Endodermal cell (in vitro differentiated cells): ENCODE measurements at places on chromosomes 5 and 9. TPM values are rescaled to one million over a fixed set of nuclear protein-coding genes. Genes with fewer than 3 reads are reported as not detected.

DNA sequence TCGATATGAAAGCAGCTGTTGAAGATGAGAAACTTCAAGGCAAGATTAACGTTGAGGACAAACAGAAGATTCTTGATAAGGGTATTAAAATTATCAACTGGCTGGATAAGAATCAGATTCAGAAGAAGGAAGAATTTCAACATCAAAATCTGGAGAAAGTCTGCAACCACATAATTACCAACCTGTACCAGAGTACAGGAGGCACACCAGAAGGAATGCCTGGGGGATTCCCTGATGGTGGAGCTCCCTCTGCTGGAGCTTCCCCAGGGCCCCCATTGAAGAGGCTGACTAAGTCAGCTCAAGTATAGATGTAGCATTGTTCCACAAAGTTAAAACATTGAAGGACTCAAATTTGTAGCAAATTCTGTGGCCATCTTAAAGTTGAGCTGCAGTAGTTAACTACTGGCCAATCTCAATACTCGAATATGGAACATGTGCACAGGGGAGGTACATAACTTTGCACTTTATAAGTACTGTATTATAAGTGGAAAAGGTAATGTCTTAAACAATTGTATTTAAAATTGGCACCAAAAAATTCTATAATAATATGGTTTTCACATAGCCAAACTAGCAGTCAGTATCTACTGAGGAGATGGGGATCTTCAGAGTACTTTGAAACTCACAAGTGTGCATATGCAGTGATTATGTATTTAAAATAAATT is 237.5 kb downstream of the CHSY3 start:
- H3K27me3 ChIP-seq = no peaks in the 10 kb centered on the region
- DNase-seq = peak; percentile 85
- no peaks in the 10 kb centered on the region for H3K4me1 ChIP-seq
- H3K4me3 ChIP-seq = no peak overlapping the region

SLC6A19 gene
- total RNA-seq = 0.09 TPM in 1 of 3 replicates, not detected in the others

TAL2 gene
- total RNA-seq = 4.1 and 5.0 TPM in 2 replicates

- H3K4me3 ChIP-seq = peak within 1 kb of the TSS; percentile 97
- H3K27ac ChIP-seq = peak within 1 kb of the TSS; percentile 90
- H3K4me1 ChIP-seq = no peaks in the 10 kb centered on the region
Observed at GRCh38 chr9:112332977-112333638, at the start of gene PTBP3. Gene PTBP3, minus strand, starts transcription at chr9:112333619. Its CDS starts 35,754 bp downstream, at chr9:112297865.

DNA sequence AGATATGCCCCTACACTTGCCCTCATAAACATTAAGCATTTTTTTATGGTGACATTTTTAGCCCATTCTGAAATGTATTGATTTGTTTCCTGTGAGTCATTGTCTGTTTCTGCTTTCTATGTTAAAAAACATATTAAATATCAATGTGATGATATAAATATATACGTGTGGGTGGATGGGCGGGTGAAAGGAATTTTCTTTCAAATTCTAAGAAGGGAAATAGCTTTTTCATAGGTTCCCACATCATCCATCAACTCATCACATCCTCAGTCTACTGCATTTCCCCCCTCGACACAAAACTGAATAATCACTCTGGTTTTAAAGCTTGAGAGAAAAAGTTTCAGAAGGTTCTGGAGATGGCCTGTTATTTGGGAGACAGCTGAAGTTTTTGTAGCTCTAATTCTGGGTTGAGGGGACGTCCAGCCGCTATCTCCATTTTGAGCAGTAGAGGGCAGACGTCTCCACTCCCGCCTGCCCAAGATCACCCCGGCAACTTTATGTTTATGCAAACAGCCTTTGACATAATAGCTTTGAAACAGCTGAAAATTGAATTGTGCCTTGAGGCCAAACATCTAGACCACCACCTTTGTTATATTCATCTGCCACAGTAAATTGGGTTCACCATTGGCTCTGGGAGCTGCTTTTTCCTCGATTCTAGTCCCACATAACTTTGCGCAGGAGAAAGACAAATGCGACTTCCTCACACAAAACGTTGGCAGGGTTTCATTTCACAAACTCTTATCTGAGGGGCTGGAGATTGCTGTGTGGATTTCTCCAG is 216.2 kb upstream of the CLINT1 start:
- peak; percentile 88 for DNase-seq
- H3K27me3 ChIP-seq = no peaks in the 10 kb centered on the region
- H3K36me3 ChIP-seq = no peaks in the 10 kb centered on the region
- peak overlapping the region; percentile 65 for H3K27ac ChIP-seq

RGS7BP gene
- 1.5 and 1.6 TPM in 2 replicates for total RNA-seq

DNA sequence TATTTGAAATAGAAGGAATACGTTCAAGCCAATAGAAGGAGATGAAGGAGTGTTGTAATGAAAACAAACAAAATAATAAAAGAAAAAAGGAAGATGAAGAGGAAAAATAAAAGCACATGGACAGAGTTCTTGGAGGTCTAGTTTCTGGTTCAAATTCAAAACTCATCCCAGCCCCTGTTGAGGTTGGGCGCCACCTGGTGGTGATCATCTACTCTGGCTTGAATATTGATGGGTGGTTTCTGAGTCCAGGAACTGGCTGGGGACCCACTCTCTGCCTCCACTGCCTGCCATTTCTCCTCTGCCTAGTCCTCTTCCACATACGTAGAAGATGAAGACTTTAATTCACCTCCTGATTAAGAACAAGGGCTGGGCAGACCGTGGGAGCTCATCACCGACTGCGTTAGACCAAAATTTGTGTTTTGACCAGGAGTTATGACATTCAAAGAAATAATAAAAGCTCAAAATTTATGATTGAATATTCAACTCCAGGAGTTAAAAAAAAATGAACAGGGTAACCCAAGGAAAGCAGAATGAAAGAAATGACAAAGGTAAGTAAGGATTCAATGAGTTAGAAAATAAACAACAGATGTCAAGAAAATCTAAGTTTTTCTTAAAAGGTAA is 99.0 kb upstream of the SLC1A3 start:
- H3K4me1 ChIP-seq = no peaks in the 10 kb centered on the region
- H3K36me3 ChIP-seq = no peaks in the 10 kb centered on the region

RAB3C gene
- 4.7 and 5.8 TPM in 2 replicates for total RNA-seq

RLN2 gene
- total RNA-seq = 4.2 to 7.9 TPM (median 6.5 TPM) in 3 replicates

DNA sequence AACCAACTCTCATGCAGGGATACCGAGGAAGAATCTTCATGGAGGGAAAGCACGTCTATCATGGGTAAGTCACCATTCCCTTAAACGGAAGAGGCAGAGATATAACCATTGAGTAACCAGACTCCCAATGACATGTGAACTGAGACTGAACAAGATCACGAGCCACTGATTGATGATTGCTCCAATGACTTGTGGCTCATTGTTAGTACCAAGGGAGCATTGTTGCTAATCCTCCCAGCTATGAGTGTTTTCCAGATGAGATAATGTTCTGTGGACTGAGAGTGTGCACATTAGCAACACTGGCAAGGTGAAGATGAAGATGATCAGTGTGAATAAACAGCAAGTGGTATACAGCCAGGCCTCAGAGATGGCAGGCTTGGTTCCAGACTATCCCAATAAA is 219.2 kb upstream of the MAP3K1 start:
- no peak overlapping the region for H3K27ac ChIP-seq
- H3K4me1 ChIP-seq = peaks cover 4% of the 10 kb centered on the region
- H3K27me3 ChIP-seq = no peaks in the 10 kb centered on the region

- peak overlapping the region; percentile 98 for H3K4me3 ChIP-seq
- no peaks in the 10 kb centered on the region for H3K27me3 ChIP-seq
- DNase-seq = peak; percentile 73
- no peak overlapping the region for H3K27ac ChIP-seq
Observed at GRCh38 chr5:65721050-65721719, 724 bp downstream of the SGTB start.
